ENCODE measurements at places on chromosomes 4 and X. TPM values are rescaled to one million over a fixed set of nuclear protein-coding genes. Genes with fewer than 3 reads are reported as not detected.

CEP44 gene
- 23.2 TPM for total RNA-seq

ABCG2 gene
- total RNA-seq: 1.8 TPM

FAM9B gene
- not detected for total RNA-seq

NHS gene
- total RNA-seq: 1.4 TPM

RBM47 gene
- 3.2 TPM for total RNA-seq

CA5B gene
- 5.2 TPM for total RNA-seq

PCYT1B gene
- 0.92 TPM for total RNA-seq

PAK3 gene
- 2.2 TPM for total RNA-seq

GC gene
- total RNA-seq: not detected

SLC10A7 gene
- total RNA-seq: 22.4 TPM

FHL1 gene
- 118 TPM for total RNA-seq

FAT4 gene
- total RNA-seq: 18.5 TPM

CDS1 gene
- 0.05 TPM for total RNA-seq

BEND2 gene
- not detected for total RNA-seq

RHOXF1 gene
- not detected for total RNA-seq

TMEM35A gene
- total RNA-seq: 4.2 TPM

F8A2 gene
- total RNA-seq: not detected

RHOH gene
- total RNA-seq: not detected

LDB2 gene
- 4.8 TPM for total RNA-seq

EFHC2 gene
- total RNA-seq: 0.23 TPM

SMIM20 gene
- 18.8 TPM for total RNA-seq

ELOVL6 gene
- total RNA-seq: 50.9 TPM

RS1 gene
- not detected for total RNA-seq
